ENCODE measurements at places on chromosomes 6 and 20.

DNA sequence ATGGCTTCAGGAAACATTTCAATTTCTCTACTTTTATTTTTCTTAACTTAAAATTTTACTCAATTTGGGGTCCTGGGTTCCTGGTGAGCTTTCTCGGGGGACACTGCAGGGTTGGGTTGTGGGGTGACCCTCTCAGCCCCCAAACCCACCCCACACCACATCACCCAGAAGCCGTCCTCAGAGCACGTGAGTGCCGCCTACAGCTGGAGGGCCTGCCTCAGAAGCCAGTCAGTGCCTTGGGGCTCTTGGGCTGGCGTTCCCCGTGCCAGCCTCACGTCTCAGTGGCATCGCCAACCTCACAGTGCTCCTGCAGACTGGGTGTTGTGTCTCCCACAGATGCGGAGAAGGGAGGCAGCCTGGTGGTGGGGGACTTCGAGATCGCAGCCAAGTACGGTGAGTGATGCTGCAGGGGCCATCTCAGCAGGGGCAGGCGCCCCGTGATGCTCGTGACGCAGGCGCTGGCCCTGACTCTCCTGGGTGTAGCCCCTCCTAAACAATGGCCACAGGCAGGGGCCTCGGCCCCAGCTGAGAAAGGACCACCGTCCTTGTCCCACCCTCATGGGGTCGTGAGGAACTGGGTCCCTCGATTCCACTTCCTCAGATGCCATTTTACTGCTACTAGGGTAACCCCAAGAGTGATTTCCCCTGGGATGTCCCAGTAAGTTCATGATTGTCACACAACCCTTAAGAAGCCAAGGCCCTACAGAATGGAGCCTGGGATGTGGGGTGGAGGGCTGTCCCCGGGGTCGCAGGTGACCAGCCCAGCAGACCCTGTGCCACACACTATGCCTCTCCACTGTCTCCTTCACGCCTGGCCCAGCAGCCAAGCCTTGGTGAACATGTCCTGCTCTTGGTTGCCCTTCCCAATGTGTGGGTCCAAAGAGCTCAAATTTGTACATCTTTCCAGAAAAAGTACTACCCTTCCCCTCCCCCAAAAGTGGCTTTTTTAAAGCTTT lies 23.8 kb upstream of the PYGB start:
- no peak for DNase-seq

DNA sequence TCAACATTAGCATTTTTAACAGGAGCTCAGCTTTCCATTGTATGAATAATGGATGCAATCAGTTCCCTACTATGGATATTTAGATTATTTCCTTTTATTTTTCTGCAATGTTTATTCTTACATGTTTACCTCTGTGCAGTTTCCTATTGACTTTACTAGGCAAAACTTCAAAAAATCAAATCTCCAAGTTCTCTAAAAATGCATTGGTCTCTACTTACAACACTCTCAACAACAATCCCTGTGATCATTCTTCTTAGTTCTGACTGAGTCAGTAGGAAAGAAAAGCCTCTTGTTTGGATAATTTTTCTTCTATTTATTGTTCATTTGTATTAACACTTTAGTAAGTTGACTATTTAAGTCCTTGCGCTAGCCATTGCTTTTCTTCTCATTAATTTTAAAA lies 126.1 kb downstream of the KIF13A start:
- DNase-seq = no peak

DNA sequence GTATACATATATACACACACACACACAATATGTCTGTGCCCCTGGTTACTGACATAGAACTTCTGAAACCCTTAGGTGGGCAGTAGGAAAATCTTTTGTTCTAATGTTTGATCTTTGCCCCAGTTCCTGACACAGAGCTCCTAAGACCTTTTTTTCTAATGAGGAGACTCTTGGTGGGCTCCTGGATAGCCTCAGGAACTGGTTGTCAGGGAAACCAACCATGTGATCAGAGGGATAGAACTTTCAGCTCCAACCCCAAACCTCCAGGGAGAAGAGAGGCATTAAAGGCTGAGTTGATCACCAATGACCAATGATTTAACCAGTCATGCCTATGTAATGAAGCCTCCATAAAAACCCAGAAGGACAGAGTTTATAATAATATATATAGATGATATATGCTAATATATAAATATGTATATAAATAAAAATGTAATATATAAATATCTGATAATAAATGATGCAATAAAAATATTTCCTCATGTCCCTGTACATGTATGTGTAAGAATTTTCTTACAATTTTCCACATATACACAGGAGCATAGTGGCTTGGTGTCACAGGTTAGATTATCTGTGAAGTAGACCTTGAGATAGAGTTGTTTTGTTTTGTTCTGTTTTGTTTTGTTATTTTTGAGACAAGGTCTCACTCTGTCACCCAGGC lies 93.3 kb downstream of the GPX5 start:
- no peak for DNase-seq

DNA sequence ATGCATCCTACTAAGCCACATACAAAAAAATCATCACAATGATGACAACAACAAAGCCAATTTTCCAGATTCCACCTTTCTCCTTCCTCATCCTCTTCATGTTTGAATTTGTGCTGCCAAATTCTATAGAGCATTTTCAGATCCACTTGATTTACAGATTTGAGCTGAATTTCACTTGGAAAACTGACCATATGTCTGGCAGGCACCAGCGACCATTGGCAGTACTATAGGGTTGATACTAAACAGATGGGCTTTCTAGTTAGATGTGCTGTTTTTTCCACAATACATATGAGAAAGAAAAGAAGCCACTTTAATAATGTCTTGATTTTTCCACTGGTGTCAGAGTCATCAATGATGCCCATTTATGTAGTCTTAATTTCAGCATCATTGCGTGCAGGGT lies 127.0 kb downstream of the PHACTR3 start:
- DNase-seq = no peak

Measured in activated CD4-positive, alpha-beta T cell treated with anti-CD3 and anti-CD28 coated beads, Interleukin-2, Interleukin-6, amounts not matched to agents 100 ng/mL and 50 ng/mL, durations not matched to agents 16 hours and 8 hours (primary cell).